ENCODE measurements at places on chromosomes 12 and 14.

DNA sequence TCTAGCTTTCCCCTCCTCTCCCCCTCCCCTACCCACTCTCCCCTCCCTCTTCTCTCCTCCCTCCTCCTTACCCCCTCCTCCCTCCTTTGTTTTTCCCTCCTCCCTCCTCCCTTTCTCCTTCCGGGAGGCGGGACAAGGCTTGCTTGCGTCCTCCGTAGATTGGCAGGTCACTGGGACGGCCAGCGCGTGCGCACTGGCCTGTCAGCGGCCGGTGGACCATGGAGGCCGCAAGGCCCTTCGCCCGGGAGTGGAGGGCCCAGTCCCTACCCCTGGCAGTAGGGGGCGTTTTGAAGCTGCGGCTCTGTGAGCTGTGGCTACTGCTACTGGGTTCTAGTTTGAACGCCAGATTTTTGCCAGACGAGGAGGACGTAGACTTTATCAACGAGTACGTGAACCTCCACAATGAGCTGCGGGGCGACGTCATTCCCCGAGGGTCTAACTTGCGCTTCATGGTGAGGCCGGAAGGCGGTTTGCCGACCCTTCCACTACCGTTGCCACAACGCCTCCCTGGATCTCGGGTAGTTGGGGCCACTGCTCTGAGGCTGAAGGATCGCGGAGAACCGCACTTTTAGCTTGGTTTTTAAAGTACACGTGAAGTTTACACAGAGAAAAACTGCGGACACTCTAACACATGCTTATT is at the start of gene GLIPR1L2:
TSS of gene GLIPR1L2 (plus strand) at position 191 of the 640 bp plus-strand sequence. CDS start at position 219, 28 bp downstream.
- peak; percentile 88 for DNase-seq

GRCh38 chr12:31662176-31662849 is 2.8 kb downstream of the ETFBKMT start:
- no peak for DNase-seq

- no peak for DNase-seq
Measured at GRCh38 chr12:54134850-54135249, 53.9 kb downstream of the SMUG1 start.

DNA sequence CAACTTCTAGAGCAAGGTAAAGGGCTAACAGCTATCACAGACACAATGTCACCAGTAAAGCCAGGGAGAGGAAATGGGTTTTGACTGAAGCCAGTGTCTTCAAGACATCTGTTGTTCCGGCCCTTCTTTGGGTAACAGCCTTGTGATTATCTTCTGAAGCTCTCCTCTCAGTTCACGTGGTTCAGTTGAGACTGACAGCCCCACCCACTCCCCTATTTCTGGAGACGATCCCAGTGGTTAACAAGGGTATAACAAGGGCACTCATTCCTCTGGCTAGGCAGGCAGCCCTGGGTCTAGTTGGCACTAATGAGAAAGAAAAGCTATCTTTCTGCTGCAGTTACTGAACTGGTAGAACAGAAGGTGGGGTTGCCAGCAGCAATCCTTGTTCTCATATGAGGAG is 6.9 kb downstream of the GNPTAB start:
- DNase-seq = peak; percentile 24

Data from HFF-Myc (cell line).